ENCODE measurements at places on chromosomes 13 and 19.

DNA sequence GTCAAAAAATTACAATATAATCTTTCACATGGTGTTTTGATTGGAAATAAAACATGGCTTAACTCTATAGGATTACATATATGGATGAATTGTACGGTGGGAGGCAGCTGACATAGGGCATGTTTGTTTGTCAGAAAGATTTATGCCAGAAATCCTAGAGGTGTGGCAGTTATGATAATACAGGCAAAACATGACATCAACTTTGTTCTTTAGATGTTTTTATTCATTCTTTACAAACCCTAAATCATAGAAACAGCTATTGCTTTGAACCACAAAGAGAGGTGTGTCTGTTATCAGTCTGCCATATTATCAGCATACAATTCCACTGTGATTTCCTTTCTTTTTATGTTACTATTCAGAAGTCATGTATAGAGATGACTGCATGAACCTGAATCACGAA, 8.2 kb upstream of the CLDN10 start:
- no peak for DNase-seq

- DNase-seq, result no peak
Measured at GRCh38 chr19:35719402-35720162, 1.8 kb downstream of the KMT2B start.

DNA sequence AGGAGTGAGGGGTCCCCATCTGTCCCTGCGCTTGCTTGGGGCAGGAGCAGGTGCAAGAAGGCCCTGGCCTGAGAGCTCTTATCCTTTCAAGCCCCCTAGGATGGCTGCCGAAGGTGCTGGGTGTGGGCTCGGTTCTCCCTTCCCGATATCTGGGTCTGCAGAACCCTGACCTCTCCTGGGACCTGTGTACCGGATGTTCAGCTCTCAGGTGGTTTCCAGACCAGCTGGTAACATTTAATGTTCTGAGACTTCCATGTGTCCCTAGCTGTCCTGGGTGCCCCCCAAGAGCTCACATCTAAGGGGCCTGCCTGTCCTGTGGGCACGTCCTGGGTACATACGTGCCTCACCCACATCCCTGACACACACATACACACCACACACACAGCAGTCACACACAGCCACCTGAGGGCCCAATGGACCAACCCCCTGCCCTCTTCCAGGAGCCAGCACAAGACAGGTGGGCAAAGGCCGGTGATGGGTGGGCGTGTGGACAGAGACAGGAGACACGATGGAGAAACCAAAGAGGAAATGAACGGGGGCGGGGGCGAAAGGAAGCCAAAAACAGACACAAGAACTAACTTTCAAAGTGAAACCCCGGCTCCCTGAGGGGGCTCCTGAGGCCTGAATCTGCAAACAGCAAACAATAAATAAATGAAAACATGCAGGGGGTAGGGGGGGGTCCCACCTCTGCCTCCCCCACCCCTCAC, 124.3 kb downstream of the PTPRS start:
- DNase-seq, result no peak

DNA sequence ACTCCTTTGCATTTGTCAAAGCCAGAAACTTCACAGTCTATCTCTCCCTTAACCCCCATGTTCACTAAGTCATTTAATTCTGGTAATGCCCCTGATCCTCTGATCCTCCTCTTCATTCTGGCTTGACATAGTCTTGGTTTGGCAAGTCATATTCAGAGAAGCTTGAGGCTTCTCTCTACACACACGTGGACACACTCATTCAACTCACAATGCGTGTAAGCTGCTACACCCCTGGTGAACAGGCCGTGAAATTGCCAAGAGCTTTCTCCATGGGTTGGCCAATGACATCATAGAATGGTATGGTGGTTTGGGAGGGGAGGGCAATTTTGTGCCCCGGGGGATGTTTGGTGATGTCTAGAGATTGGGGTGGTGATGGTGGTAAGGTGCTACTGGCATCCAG, 47.9 kb upstream of the FLT1 start:
- DNase-seq, result no peak

DNA sequence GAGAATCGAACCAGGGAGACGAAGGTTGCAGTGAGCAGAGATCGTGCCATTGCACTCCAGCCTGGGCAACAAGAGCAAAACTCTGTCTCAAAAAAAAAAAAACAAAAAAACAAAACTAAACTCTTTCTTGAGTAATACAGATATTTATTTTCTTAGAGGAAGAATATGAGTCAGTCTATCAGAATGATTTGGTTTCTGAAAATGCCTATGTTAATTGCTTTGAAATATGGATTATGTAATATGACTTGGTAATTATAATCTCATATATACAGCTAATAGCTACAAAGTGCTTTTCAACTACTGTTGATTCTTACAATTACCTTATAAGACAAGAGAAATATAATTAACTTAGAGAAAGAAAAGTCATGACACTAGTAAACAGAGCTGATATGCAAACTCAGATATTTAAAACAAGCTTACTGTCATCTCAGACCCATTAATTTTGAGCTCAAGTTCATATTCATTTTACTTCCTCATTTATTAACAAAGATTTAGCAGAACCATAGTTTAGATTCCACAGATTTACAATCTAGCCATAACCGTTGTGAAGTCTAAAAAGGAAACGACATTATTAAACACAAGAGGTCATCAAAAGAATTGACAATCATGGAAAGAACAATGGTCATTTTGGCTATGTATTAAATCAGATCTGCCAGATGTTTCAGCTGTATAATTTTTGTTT, 88.0 kb downstream of the TBC1D4 start:
- DNase-seq, result no peak

- no peak for DNase-seq
Measured at GRCh38 chr13:110625771-110626321, 10.5 kb downstream of the NAXD start.

GRCh38 chr19:612941-613340, 20.4 kb downstream of the POLRMT start:
- no peak for DNase-seq

GRCh38 chr19:16019691-16020448, 56.4 kb upstream of the TPM4 start:
- no peak for DNase-seq
